ENCODE measurements at places on chromosomes 11 and 22. TPM values are rescaled to one million over a fixed set of nuclear protein-coding genes. Genes with fewer than 3 reads are reported as not detected.

The DNAJB13 gene
- total RNA-seq: 1.2 TPM

The FOLR2 gene
- not detected for total RNA-seq

The ACRV1 gene
- not detected for total RNA-seq

The UEVLD gene
- 24.4 TPM for total RNA-seq

DNA sequence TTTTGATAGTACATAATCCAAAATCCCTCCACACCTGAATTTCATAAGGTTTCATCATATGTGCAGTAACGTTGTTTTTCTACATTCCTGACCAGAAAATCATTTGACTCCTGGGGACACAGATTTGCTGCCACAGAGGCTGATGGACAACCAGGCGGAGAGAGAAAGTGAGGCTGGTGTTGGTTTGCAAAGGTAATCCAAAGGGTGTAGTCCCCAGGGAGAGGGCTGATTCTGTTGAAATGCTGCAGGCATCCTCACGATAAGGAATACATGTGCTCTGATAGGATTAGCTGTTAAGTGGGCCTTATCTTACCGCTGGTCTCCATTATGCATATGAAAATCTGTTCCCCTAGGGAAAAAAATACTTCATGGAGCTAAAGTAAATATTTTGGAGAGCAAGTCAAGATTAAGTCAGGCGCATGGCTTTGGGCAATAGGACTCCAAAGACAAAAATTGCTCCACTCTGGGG, 8.1 kb downstream of the APOL6 start:
- ATAC-seq: no peak

- ATAC-seq: no peak
These were observed 136.3 kb downstream of the ARHGAP42 start for GRCh38 chr11:100823360-100823759.

- no peak for ATAC-seq
These were observed 54.8 kb upstream of the PITPNB start for GRCh38 chr22:27973846-27974245.

DNA sequence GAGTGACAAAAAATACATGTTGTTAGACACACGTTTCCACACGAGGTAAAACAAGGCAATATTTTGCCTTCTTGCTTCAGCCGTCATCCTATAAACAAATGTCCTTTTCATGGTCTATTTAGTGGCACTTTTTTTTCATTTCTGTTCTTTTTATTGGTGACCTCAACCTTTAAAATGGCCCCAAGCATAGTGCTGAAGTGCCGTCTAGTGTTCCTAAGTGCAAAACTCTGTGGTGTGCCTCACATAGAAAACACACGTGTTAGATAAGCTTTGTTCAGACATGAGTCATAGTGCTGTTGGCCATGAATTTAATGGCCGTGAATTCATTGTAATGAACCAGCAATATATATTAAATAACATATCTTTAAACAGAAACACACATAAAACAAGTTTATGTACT, 15.6 kb downstream of the OVCH2 start:
- no peak for ATAC-seq

GRCh38 chr22:49431551-49431950, 396.1 kb downstream of the BRD1 start:
- ATAC-seq: no peak

DNA sequence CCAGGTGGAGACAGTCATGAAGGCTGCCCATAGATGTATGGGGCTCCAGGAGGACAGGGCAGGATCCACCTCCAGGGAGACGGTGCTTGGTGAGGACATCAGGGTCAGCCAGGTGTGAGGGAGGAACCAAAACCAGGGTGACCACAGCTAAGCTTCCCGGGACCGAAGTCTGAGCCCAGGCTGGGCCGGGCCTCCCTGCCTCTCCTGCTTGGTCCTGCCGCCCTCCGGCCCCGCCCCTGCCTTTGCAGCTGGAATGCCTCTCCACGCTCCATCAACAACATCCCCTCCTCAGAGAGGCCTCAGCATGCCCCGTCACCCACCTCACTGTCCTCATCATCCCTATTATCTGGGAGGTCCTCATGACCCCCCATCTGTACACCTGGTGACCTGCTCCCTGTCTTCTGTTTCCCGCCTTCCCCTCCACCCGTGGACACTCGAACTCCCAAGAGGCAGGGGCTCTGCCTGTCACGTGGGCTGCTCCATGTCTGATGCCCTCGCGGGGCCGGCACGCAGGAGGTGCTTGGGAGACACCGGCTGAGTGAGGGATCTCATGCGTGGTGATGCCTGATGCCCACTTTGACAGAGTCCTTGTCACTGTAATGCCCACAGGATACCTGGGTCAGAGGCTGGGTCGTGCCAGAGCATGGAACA, 59.4 kb downstream of the RTL6 start:
- ATAC-seq: no peak

- ATAC-seq: peak; percentile 22
These were observed 688 bp upstream of the LRRC74B start for GRCh38 chr22:21044931-21045584.

GRCh38 chr11:65423516-65424204, 1.1 kb downstream of the NEAT1 start:
- ATAC-seq: no peak

DNA sequence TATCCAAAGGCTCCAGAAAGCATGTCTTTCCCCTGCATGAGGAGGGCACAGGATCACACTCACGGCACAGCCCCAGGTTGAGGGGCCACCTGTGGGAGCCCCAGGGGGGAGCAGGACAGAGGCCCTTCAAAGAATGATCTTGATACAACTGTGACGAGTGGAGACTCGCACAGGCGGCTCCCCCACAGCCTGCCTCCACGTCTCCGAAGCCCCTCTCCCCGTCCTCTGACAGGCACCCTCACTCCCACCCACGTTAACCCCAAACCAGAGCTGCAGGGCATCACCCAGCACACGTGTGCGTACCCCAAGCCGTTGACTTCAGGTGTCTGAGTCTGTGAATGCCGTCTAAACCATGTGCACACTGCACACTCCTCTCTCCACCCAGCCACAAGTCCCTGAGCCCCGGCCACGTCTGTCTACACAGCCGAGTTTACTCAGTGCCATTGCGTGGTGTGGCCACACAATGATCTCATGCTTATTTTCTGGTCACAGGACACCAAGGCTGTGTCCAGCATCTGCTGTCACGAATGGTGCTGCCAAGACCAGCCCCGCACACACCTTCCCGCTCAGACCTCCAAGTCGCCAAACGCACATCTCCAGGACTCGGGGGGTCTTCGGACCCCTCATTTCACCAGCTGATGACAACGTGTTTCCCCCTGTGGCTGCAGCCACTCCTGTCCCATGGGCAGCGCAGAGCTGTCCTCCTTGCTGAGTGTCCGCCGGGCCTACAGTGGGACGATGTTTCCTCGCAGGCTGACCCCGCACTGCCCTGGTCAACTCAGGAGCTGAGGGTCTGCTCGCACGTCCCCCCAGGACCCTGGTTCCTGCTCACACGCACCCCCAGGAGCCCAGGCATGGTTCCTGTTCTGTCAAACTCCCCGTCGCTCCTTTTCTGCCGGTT, 251.2 kb downstream of the BRD1 start:
- no peak for ATAC-seq

GRCh38 chr22:33330534-33330933, 272.4 kb upstream of the SYN3 start:
- no peak for ATAC-seq

- peak; percentile 21 for ATAC-seq
These were observed 23.8 kb downstream of the PARVB start for GRCh38 chr22:44047891-44048301.

DNA sequence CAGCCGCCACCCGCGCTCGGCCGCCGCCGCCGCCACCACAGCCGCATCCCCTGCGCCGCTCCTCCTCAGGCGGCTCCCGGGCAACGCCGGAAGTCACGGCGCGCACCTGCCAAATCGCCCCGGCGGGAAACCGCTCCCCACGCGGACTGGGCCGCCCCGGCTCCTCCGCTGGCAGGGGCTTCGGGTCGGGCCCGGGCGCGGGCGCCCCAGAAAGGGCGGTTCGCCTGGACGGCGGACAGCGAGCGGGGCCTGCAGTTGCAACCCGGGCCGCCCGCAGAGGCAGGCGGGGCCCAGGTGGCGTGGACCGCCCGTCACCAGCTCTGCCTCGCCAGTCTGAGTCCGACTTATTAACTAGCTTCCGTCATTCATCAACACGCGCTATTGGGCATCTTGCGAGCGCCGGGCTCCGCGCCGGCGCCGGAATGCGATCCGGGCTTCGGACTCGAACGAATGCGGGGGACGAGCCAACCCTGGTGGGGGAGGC, at the start of gene HIRA:
HIRA (minus strand) TSS at position 85 of the 484 bp plus-strand sequence. CDS start 257 bp downstream, outside the sequence.
- ATAC-seq: peak; percentile 69

DNA sequence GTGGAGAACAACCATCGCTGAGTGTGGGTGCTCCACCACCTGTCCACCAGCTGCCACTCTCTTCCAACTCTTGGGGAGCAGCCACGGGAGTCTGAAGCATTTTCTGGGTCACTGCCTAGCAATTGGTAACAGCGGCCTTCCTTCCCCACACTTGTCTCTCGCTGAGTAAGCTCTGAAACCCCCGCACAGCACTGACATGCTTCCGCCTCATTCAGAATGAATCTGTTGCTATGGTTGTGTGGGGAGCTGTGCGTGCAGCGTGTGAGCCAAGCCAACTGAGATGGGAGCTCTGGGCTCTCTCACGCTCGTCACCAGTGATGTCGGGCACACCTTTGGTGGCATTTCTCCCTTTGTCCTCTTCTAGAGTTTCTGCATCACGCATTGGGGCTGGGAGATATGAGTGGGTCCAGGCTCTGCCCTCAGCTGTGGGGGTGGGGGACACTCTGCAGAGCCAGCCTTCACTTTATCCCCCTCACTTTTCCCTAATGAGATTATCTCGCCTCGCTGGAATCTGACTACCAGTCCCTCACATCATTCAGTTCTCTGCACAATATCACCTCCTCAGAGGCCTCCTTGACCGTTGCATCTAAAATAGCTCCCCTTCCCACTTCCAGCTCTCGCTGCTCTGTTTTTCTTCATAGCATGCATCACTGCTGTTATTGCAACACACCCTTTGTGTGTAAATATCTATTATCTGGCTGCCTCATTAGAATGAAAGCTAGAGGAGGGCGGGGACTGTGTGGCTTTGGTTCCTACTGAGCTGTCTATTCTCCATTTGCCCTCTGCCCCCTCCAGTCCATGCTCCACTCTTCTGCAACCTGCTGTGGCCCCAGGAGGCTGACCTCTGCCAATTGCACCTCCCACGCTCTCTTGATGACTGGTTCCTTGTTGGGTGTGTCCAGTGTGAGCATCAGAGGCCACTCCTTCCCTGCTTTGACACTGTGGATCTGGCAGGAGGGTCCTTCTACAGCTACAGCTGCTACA, 569.9 kb upstream of the CADM1 start:
- peak; percentile 47 for ATAC-seq
